Left hindlimb (tissue), 1 donor: ENCODE measurements at places on chromosomes 7 and 10.
A peak's percentile ranks its signal among the peaks of the same experiment; 100 is the strongest.

- no peak for DNase-seq
Measured at GRCh38 chr7:80231707-80232106, 97.1 kb downstream of the GNAI1 start.

- DNase-seq, result peak; percentile 63
Measured at GRCh38 chr7:150799741-150800580, at the start of gene TMEM176B. TMEM176B (minus strand) TSS chr7:150800364; CDS start chr7:150796569, 3,795 bp downstream.

GRCh38 chr10:76700241-76700640 lies 937.4 kb downstream of the KCNMA1 start:
- no peak for DNase-seq

- no peak for DNase-seq
Measured at GRCh38 chr7:30436518-30436917, 42.1 kb downstream of the NOD1 start.

DNA sequence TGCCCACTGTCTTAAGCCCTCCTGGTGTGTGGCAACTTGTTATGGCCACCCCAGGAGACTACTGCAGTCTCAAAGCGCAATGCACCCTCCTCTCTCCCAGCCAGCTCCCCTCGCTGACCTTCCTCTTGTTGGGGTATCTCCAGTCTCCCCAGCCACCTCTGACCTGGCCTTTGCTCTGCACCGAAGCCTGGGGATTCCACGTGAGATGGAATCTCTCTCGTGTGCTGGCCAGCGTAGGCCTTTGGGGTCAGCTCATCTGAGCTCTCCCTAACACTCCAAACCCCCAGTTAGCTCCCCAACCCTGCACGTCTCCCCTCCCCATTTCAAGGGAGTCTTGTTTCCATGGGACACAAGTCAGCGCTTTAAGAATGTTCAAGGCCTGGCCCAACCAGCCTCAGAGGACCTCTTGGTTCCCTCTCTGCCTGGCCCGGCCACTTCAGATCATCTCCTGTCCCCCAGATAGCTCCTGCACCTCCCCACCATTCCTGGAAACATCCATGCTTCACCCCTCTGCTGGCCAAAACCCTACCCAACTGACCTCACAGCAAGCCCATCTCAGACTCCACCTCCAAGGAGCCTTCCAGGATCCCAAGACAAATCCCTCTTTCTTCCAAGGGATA lies 11.2 kb downstream of the ITPRIP start:
- DNase-seq, result no peak

DNA sequence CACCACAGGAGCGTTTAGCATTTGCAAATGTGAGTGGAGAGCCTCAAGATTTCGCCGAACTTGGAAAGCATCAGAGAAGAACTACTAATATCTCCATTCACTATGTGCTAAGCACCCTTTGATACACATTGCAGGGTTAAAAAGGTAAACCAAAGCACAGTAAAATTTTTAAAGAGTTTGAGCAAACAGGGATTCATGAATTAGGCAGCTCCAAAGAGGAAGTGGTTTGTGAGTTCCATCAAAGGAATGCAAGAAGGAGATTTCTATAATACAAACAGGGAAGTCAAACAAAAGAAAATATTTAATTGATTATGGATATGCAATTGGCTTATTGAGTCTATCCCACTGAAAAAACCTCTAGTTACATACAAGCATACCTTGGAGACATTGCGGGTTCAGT lies 81.1 kb upstream of the TMEM72 start:
- no peak for DNase-seq

DNA sequence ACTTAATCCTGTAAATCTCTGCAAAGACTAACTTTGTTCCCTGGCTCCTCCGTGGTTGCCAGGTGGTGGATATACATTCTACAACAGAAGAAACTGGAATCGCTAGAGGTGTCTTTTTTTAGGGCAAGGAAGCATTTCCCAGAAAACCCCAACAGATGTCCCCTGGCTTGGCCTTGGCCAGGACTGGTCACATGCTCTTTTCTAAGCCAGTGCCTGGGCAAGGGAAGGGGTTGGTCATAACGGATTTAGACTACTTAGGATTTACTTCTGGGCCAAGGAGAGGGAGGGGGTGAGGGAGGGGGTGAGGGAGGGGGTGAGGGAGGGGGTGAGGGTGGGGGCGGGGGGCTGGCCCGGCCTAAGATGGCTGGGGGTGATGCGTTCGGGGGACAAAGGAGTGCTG lies 105.7 kb downstream of the SNX10 start:
- DNase-seq, result peak; percentile 39

- no peak for DNase-seq
Measured at GRCh38 chr10:1151076-1152033, 95.2 kb downstream of the WDR37 start.
